Stimulated activated CD4-positive, alpha-beta T cell treated with anti-CD3 and anti-CD28 coated beads, TNF-alpha, amount 100 ng/mL, for 1 hour (primary cell): ENCODE measurements at places on chromosomes 7 and 10.

DNA sequence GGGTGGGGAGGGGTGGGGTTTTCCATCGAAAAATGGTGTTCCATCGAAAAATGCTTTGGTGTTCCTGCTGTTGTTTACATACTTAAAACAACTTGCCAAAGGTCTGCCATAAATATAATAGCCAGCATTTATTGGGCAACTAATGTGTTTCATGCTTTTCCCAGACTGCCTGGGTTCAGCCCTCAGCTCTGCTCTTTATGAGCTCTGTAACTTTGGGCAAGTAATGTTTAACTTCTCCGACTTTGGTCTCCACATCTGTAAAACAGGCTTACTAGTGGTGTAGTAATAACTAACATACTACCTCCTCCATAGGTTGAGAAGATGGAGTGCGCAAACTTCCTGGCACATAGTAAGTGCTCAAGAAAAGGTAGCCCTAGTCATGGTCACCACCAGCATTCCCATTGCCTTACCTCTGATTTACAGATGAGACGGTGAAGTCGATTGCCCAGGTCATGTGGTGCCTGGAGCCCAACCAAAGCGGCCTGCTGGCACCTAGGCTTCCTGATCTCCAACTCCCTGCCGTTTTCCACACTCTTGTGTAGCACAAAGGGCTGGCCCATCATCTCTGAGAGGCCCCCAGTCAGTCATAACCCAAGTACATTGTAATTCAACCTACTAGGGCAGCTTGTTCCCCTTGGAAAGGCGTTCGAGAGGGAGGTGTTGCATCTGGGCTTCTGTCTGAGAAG lies 8.9 kb downstream of the ZMIZ1 start:
- DNase-seq, result no peak

DNA sequence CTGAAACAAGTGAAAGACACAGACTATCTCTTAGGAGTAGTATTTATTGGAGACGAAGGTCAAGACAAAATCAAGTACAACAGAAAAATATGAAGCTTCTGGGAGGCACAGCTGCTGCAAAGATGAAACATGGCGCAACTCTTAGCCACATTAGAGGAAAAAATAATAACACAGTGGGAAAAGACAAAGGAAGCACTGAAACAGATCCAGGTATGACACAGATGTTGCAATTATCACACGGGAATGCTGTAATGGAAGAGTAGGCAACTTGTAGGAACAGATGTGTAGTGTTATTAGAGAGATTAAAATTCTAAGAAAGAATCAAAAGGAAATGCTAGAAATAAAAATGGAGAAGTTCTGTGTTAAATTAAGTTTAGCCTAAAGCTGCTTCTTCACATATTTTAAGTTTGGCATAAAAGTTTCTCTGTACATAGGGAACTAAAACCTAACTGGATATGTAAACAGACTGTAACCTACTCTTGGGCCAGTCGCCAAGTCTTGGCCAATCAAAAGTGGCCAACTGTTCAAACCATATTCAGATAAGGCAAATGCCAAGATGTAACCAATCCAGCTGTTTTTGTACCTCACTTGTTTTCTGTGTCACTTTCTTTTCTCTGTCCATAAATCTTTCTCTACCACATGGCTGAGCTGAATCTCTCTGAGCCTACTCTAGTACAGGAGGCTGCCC lies 1132.0 kb upstream of the LRRTM3 start:
- DNase-seq, result no peak

- no peak for DNase-seq
Measured at GRCh38 chr10:47458466-47459154, 25.3 kb downstream of the ANXA8 start.

DNA sequence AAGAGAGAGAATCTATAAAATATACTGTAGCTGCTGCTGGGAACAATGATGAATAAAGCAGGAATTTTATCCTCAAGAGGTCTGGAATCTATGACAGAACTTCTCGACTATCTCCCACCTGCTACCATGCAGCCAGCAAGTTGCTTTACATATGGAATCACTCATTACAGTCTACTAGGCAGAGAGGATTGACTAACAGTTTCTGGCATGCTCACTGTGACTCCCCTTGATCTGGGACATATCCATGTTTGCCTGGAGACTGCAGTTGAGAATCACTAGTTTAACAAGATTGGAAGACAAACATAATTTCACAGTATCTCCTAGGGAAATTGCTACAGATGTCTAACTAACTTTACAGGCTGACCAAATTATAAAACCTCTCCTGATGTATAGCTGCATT lies 13.3 kb downstream of the GPR37 start:
- no peak for DNase-seq

DNA sequence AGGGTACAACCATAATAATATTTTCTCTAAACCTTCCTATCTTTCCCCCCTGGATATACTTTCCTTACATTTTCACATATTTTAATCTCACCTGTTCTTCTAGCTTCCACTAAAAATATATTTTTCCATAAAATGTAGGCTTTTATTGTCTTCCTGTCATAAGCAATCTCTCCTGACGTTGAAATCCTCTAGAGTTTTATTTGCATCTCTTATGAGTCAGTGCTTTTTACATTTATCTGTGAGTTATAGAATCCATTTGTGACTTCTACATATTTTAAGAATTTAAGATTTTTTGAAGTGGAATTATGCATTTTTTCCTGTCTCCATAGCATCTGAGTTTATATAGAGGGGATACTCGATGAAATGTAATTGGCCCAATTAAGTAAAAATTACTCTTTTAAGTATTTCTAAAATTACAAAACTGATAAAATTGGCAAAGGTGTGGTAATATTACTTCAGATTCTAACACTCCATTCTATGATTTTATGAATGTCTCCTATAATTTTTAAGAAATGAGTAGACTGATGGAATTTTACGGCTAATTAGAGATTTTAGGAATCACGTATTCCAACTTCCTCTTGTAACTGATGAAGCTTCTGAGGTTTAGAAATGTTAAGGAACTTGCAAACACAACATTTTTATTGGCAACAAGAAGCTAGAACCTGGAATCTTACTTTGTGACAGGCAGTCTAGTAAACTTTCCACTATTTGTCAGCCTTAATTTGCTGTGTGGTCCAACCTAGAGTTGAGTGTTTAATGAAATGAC lies 422.9 kb upstream of the SEMA3A start:
- no peak for DNase-seq

- DNase-seq, result no peak
Measured at GRCh38 chr10:63716016-63716580, 194.9 kb downstream of the REEP3 start.

- no peak for DNase-seq
Measured at GRCh38 chr10:129048513-129048912, 418.5 kb upstream of the MGMT start.

- no peak for DNase-seq
Measured at GRCh38 chr7:81845744-81846241, 75.9 kb upstream of the HGF start.

GRCh38 chr10:74120911-74121310 lies 29.7 kb downstream of the AP3M1 start:
- DNase-seq, result no peak

DNA sequence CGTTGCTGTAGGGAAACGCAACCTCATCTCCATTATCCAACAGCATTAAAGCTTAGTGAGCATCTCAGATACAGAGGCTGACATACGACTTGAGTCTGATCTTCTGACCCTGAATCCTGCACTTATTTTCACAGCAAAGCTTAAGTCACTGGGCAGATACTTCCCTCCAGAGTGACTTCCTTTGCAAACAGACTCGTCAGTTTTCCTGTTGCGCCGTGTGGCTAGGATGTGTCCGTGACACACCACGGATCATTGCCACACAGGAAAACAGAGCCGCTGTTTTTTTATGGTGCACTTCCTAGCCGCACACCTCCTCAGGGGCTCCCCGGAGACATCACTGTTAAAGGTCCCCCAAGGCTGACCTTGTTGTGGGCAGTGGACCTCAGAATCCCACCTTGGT lies 94.9 kb upstream of the MKI67 start:
- no peak for DNase-seq

DNA sequence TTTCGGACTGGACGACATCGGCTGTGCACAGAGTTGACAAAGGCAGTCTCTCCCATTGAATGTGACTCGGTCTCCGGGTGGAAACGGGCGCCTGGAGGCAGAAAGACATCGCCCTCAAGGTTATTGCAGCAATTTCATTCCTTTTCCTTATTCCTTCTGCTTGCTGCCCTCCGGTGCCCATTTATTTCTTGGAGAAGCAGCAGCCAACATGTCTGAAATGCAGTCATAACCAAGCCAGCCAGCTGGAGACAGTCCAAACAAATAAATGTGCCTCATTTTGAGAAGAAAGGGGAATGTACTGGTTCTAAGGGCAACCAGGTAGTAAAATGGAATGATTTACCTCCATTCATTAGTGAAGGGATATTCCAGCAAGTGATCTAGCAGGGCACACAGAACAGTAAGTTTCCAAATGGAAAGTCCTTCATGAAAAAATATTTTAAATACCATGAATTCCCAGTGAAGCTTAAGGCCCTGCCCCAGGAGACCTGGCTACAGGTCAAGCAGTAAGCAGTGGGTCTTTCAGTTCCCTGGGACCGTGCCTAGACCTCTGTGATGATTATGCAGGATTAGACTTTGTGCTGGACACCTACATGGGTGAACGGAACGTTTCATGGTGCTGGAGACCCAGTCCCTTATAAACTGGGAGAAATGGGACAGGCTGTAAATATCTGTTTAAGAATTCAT lies 86.6 kb downstream of the ABLIM1 start:
- DNase-seq, result no peak

DNA sequence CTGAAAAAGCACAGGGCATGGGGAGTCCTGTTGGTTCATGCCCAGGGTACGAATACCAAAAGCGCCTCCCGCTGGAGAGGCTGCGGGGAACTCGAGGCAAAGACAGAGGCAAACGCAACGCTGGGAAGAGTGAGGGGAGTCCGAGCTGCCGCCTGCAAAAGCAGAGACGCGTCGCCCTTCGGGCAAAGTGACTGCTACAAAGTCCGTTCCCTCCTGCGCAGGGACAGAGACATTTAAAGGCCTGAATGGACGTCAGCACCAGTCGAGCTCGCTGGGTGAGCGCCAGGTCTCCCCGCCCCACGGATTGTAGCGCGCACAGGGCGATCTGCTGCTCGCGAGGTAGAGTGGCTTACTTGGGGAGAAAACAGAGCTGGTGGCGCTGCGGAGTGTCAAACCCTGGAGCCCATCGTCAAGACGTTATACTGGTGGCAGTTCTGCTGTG lies 732.8 kb downstream of the ZWINT start:
- DNase-seq, result no peak

- no peak for DNase-seq
Measured at GRCh38 chr10:58851606-58852005, 324.8 kb upstream of the PHYHIPL start.

DNA sequence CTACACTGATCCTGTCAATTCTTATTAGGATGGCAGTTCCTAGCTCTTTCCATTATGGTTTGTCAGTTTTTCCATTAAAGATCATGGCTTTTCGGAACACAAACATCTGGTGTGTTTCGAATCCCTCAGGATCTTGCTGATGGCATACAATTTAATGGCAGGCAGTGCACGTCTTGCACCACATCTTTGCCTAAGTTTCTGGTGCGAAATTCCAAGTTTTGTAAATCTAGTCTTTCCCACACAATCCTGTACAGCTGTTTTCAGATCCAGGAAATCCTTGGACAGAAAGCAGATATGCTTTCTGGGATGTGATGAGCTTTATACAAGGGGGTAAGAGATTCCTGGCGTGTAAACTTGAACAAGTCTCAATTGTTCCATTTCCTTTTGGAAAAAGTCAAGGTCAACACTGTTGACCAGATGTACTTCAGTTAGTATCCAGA lies 224.3 kb upstream of the PHYHIPL start:
- no peak for DNase-seq

DNA sequence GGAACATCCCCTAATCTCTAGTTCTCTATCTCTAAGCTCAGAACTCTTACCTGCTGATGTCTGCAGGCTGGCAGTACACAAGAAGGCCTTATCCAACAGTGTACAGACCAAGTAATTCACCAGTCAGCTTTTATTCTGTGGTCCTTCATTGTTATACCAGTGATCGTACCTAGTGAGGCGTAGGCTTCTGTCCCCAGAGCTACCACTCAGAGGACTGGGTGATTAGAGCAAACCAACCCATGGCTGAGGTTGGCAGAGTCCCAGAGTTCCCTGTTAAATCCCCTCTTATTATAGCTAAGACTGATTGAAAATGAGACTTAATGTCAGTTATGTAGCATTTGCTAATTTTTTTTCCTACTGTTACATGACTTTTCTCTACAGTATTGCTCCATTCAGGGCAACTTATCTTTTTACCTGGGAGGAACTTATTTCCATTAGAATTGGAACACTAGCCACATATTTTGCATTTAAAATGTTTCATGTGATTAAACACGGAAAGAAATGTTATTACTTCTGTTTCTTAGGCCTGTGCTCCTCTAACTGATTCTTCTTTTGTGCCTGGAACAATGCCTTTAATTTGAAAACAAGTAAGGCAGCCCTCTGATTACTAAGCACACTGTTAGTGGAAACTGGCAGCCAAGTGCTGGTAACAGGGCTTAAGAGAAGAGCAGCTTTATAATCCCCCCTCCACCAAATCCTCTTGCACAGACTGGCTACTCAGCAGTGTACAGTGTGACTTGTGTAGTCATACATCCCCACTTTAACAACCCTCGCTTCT lies 127.2 kb downstream of the LRRC4 start:
- DNase-seq, result no peak

DNA sequence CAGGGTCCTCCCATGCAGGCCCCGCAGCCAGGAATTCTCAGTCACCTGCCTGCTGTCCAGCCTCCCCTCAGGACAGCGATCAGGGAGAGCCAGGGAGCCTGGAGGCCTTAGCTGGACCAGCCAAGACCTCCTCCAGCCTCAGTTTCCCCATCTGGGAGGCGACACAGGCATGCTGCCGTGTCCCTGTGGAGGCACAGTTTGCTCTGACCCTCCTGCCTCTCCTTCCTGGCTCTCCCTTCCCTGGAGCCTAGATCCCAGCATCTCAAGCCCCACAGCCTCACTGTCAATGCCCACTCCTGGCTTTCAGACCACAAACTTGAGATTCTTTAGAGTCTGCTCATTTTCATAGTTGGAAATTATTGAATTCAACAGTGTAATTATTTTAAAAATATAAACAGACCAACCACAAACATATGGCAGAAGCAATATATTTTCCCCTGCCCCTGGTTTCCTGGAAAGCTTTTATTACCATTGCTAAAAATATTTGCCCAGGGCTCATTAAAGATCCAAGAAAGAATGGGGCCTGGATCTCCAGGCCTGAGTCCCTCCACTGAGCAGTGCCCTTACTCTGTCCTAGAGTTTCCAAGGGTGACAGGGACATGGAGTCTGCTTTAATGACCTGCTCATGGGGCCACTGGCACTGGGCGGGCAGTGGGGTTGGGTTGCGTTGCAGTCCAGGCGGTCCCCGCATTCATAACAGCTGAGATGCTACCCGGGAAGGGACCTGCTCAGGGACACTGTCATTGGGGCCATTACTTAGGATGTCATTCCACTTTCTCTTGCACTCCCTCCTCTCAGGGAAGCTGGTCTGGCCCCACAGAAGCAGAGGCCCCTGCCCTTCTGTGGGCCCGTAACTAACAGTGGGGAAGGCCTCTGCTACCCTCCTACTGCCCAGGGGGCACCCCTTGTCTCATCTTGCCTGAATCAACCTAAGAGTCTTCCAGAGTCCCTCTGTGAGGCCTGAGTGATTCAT lies 81.6 kb upstream of the CHST15 start:
- DNase-seq, result no peak

- no peak for DNase-seq
Measured at GRCh38 chr7:149334219-149334618, 72.2 kb downstream of the ZNF783 start.

GRCh38 chr10:125263551-125263950 lies 103.2 kb upstream of the CTBP2 start:
- no peak for DNase-seq
